ENCODE measurements at places on chromosomes 5 and 9.

- no peak for DNase-seq
Measured at GRCh38 chr5:179346401-179346800, 1.1 kb upstream of the ADAMTS2 start.

GRCh38 chr9:29697011-29697410 is 2123.7 kb upstream of the C9orf72 start:
- DNase-seq, result no peak

DNA sequence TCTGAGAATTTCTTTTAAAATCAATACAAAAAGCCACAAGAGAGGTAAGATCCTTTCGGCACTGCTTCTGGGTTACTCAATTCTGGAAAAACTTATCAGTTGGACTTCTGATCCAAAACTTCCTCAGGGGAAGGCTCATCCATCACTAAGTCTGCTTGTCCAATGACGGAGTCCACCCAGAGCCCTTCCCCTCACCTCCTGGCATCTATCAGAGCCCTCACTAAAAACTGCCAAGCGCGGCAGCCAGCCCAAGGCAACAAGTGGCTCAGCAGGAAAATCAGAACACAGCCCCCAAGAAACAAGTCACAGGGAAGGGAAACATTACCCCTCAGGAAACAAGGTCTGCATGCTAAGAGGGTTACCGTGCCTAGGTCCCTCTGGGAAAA is 869 bp upstream of the ESM1 start:
- no peak for DNase-seq

DNA sequence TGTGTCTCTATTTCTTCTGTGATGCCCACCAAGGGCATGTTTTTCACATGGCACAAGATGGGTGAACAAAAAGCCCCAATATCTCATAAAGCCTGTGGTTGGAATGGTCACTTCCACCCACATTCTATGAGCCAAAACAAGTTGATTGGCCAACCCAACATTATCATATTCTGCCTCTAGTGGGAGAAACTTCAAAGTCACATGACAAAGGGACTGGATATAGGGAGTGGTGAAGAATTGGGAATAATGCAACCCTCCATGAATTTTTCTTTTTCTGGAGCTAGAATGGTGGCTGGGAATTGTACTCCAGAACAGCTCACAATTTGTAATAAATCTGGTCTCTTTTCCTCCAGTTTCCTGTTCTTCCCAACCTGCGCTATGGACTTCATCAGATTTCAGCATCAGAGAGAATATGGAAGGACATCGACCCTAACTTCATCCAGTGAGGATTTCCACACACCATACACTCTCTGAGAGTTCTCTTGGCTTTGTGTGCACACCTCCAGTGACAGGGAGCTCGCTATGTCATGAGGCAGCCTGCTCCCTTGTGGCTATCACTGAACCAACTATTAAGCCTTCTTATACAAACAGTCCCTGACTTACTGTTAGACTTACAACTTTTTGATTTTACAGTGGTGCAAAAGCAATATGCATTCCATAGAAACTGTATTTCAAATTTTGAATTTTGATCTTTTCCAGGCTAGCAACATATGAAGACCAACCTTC is 12.0 kb upstream of the B4GALT1 start:
- no peak for DNase-seq

GRCh38 chr5:8538821-8539220 is 669.9 kb downstream of the MTRR start:
- no peak for DNase-seq

DNA sequence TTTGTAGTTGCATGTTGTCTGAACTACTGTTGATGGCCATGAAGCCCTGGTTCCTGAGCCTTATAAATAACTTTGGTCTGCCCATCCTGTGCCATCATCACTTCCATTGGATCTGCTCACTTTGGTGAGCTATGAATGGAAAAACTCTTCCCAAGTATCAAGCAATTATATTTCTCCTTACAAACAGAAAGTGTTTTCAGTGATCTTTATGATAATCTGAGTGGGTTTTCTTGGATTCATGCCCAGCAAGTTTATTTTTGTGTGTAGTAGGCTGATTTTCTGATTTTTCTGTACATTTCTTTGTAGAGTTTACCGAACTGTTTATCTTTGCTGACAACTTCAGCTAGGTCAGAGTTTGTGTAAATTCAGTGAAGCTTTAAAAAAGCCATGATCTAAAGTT is 31.0 kb downstream of the CAMK4 start:
- no peak for DNase-seq

DNA sequence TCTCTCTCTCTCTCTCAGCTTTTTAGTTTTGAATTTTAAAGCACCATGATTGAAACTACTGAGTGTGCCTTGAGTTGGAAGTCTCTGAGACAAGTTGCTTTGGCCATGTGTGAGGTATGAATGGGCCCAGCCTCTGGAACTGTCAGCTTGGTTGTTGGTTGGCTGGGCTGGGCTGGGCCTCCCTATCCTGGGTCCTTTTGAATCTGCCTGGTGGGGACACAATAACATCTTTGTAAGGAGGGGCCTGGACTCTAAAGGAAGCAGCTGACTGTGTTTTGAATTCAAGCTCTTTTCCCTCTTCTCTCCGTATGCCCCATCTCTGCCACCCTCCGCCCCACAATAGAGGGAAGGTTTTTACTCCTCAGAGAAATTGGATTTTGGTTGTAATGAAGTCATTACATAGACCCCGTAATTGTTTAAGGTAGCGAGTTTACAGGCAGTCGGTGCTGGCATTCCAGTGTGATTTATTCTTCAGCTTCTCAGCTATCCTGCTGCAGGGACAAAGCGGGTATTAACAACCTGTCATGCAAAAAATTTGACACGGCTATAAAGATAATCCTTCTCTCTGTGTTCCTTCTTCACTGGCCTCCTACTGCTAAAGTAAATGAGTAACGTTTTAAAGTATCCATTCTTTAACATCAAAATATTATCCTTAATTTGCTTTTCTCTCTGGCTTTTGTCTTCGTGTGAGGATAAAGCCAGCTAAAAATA is 105.4 kb downstream of the DAPK1 start:
- no peak for DNase-seq

DNA sequence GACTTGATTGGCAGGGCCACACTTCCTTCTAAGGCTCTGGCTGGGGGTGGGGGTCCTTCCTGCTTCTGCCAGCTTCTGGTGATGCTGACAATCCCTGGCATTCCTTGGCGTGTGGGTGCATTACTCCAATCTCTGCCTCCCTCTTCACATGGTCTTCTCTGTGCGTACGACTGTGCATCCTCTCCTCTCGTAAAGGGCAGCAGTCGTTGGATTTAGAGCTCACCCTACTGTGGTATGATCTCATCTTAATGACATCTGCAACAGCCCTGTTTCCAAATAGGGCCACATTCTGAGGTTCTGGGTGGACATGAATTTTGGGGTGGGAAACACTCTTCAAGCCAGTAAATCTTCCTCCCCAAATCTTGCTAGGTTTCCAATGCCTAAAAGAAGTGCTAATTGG is 36.8 kb downstream of the ROPN1L start:
- no peak for DNase-seq

DNA sequence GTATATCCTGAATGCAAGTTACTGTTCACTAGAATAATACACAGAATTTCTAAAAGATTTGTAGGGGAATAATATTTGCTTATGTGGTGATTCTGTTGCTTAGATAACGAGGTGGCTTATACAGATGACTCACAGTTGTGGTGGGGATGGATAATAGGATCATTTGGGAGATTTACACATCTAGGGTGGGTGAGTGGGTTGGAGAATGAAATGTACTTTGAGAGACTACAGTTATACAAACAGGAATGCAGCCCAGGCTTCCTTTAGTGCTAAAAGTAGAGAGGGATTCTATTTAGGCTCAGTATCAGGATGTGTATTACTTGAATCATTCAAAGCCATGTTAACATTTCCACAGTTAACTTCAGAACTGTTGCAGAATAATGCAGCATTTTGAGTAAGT is 1.8 kb downstream of the CTXN3 start:
- no peak for DNase-seq

DNA sequence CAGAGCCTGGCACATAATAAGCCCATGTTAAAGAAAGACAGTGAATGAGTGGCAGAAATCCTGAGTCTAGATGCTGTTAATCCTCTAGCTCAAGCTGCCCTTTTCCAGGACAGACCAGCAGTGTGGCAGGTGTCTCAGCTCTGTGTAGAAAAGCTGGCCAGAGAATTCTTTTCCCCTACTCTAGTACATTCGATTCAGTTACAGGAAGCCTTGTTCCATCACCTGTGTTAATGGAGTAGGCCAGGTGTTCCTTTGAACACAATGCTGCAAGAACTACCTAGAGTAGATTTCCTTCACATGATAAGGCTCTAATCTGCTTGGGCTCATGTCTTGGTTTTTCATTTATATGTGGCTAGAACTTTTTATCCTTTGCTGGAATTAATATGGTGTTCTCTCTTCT is 52.5 kb downstream of the NUP214 start:
- no peak for DNase-seq

DNA sequence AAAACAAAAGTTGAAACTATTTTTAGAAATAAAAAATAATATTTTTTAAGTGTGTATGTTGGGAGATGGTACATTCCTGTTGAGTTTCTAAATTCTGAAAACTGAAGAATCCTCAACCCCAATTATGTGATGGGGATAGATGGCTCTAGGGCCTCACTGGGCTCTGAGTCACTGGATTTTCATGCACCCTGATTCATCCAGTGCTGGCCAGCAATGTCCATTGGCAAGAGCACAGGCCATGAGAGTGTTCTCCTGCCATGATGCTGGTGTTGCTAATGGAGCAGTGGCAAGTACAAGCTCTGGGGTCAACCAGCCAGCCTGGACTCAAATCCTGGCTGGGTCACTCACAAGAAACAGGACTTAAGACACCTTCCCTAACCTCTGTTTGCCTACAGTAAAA is 23.3 kb downstream of the SMIM23 start:
- no peak for DNase-seq

All from lower lobe of right lung (tissue), 2 donors.